GM18507 (cell line): ENCODE measurements at places on chromosomes 16 and 17.

DNA sequence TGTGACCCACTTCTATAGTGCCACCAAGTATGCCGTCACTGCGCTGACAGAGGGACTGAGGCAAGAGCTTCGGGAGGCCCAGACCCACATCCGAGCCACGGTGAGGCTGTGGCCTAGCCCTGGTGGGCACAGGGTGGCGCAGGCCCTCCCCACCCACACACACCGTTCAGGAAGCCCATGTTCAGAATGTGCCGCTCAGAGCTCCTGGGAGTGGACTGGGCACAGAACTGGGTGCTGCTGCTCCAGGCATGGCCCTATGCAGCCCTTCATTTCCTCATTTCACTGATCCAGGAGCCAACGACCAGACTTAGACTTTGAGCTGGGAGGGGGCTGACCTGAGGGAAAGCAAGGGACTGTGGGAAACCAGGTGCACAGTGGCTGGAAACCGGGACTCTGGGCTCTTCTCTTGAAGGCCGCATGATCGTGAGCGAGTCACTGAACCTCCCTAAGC, 2.4 kb upstream of the MRM1 start:
- DNase-seq = no peak

DNA sequence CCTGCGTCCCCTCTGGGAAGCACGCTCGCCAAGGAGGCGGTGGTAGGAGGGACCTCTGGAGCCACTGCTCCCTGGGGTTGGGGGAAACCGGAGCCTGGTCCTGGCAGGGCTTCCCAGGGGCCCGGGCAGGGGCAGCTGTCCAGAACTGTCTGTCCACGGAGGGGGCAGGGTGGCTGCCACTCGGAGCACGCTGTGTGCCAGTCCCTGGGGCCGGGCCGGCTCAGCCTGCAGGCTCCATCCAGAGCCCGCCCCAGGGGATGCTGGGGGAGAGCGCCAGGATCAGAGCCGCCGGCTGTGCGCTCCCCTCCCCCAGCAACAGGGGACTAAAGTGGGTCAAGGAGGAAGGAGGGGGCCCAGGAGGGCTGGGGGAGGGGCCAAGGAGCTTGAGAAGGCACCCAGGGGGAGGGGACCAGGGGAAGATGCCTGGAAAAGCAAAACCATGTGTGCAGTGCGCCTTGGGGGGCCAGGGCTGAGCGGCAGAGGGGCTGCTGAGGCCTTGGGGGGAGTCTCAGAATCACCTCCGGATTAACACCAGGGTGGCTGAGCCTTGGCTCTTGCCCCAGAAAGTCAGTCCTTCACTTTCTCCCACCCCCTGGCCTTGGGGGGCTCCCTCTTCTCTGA, 21.3 kb downstream of the ZNF423 start:
- DNase-seq = no peak

- DNase-seq = no peak
Observed at GRCh38 chr16:82685526-82685925, 58.8 kb downstream of the CDH13 start.

DNA sequence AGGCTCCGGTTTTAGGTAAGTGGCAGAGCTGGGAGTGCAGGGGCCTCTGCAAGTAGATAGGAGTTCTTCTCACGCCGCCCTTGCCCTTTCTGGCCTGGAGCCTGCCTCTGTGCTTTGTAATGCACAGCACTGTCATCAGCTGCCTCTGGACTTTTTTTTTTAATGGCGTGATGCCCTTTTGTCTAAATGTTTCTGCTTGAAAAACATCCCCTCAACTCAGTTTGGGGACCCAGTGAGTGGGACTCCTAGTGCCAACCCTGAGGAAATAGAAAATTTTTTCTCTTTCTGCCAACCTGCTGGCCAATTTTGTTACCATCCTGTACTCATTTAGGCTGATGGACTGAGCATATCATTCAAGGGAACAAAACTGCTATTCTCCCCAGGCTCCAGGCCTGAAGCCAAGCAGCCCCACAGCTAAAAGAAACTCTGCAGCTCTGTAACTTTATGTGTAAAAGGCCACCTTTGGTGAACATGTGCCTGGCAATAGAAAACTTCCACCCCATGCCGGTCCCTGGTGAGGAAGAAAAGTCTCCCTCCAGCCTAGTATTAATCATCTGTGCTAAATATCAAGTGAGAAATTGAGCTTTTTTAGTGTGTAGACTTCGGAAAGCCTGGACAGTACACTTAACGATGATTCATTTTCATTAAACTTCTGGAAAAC, 22.5 kb downstream of the SLC6A2 start:
- DNase-seq = no peak

DNA sequence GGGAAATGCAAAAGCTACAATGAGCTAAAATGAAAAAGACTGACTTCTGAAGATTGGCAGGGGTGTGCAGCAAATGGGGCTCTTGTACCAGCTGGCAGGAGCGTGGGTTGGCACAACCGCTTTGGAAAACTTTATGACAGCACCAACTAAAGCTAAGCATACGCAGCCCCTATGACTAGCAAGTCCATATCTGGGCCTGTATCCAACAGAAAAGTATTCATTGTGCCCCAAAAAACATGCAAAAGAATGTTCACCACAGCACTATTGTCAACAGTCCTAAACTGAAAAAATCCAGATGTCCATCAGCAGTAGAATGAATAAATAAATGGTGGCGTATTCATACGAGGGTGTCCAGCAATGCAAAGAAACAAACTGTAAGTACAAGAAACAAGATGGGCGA, 22.6 kb upstream of the ITGA3 start:
- DNase-seq = no peak

DNA sequence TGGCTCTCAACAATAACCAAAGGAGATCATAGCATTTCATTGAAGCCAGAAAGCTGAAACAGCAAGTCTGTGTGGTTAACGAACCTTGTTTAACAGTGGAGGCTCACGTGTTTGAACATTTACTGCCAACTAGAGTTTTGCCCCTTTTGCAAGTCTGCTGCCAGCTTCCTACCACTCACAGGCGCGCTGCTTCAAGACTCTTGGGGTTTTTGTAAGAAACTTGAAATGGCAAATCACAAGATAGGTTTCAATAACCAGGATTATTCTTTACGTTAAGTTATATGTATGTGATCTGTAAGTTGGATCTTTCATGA, 1.2 kb downstream of the SNTB2 start:
- DNase-seq = no peak

- no peak for DNase-seq
Observed at GRCh38 chr17:73357318-73357717, 45.5 kb upstream of the CDC42EP4 start.

DNA sequence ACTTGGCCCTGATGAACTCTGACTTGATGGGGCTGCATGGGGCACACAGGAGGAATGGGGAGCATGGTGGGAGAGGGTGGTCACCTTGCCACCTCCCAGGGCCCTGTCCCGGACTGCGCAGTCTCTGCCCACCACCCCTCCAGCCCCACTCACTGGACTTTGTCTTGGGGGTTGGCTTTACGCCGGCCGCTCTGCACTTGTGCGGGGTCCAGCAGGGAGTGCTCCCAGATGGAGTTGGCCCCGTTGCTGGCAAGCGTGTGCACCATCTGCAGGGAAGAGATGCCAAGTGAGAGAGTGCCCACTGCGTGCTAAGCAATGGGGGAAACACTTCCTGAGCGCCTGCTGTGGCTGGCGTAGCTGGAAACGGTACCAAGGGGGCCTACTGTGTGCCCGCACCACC, 6.7 kb downstream of the GIT1 start:
- DNase-seq = no peak

DNA sequence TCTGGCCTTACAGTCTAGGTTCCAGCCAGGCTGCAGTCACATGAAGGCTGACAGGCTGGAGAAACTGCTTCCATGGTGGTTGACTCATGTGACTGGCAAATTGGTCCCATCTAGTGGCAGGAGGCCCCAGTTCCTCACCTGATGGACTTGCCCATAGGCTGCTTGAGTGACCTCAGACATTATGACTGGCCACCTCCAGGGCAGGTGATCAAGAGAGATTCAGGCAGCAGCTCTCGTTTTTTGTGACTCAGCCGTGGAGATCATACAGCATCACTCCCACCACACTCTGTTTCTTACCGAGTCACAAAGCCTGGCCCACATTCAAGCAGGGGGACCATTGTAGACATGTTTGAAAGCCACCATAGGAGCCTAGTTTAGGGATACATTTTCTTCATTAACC, 34.5 kb downstream of the SIAH1 start:
- DNase-seq = no peak
